GM12878 (cell line): ENCODE measurements at places on chromosomes 1 and 21. TPM values are rescaled to one million over a fixed set of nuclear protein-coding genes. Genes with fewer than 3 reads are reported as not detected.

DNA sequence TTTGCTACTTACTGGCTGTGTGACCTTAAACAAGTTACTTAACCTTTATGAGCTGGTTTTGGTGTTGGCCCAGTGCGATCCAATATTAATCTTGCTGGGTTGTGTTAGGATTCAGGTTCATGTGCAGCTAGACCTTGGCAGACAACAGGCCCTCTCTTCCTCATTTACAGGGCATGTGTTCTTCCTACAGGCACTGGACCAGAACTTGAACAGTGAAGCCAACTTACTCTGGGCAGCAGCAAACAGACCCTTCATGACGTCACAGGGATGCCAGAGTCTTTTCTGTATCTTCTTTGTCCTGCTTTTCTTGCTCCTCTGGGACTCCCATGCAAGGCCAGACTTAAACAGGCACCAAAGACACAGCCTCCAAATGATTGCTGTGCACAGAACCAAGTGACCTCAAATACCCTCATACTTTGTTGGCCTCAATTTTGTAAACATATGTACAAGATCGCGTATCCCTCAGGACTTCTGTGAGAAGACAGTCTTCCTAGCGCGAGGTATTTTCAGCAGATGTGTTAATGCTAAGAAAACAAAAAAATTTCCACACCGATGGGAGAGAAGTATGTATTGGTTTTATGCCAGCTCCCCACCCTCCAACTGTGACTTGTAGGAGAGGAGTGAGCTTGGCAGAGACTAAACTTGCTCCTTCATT lies 73.7 kb downstream of the URB2 start:
- no peak for DNase-seq
- no peaks in the 10 kb centered on the region for H3K27me3 ChIP-seq
- H3K4me1 ChIP-seq = peaks cover 3% of the 10 kb centered on the region; the same call in 1 of the 2 replicates
- no peaks in the 10 kb centered on the region for H3K36me3 ChIP-seq

- no peak for DNase-seq
- no peak overlapping the region for H3K4me3 ChIP-seq
- no peaks in the 10 kb centered on the region for H3K27me3 ChIP-seq
- H3K4me1 ChIP-seq = no peaks in the 10 kb centered on the region
These were observed 26.5 kb upstream of the ITLN1 start for GRCh38 chr1:160911441-160911840.

Gene TNFRSF8
- total RNA-seq = 114 and 115 TPM in 2 replicates

DNA sequence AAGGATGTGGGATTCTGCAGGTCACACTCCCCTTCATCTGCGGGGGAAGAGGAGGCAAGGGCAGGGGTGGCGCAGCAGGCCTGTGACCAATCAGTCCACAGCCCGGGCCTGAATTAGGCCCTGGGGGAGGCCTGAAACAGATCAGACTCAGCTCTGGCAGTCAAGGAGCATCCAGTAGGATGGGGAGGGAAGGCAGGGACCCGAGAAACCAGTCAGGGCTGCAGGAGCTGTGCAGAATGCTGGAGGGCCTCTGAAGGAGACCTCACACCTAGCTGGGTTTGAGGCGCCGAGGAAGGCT lies 12.7 kb downstream of the TNNT2 start:
- no peaks in the 10 kb centered on the region for H3K4me1 ChIP-seq
- peaks cover 3% of the 10 kb centered on the region for H3K27me3 ChIP-seq
- H3K4me3 ChIP-seq = no peak overlapping the region
- DNase-seq = no peak

Gene PLPP3
- 9.9 and 12.1 TPM in 2 replicates for total RNA-seq

- no peak for DNase-seq
- H3K27ac ChIP-seq = no peak overlapping the region
- no peaks in the 10 kb centered on the region for H3K36me3 ChIP-seq
- no peak overlapping the region for H3K4me3 ChIP-seq
- peaks cover 2% of the 10 kb centered on the region for H3K27me3 ChIP-seq
- H3K4me1 ChIP-seq = no peaks in the 10 kb centered on the region
These were observed 38.2 kb downstream of the PAX7 start for GRCh38 chr1:18668750-18669404.
